Activated CD4-positive, alpha-beta T cell treated with anti-CD3 and anti-CD28 coated beads for 4 hours (primary cell): ENCODE measurements at places on chromosomes 2 and 18.
A peak's percentile ranks its signal among the peaks of the same experiment; 100 is the strongest.

- DNase-seq = no peak
Observed at GRCh38 chr2:48733067-48733503, 22.4 kb downstream of the LHCGR start.

GRCh38 chr2:46901611-46902010 lies 14.0 kb downstream of the MCFD2 start:
- DNase-seq = no peak

DNA sequence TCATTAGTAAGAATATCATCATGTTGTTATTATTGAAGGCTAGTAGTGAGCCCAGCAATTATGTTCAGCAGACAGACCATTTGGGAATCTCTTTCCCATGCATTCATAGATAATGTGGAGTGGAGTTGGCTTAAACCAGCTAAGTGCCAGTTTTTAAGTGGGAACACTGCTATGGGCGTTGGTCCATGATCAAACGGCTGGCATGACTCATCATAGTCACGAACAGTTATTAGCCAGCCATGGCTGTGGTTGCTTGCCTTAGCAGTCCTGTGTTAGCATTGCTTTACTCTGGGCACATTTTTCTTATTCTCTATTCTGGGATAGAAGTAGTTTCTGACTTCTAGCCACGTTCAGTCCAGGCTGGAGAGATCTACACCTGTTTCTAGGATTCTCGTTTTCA lies 17.7 kb downstream of the EIF4E2 start:
- DNase-seq = no peak

GRCh38 chr2:3282056-3282998 lies 95.3 kb downstream of the EIPR1 start:
- DNase-seq = no peak

GRCh38 chr2:196376984-196377877 lies 205.9 kb upstream of the STK17B start:
- no peak for DNase-seq

GRCh38 chr2:143802242-143802641 lies 673.0 kb downstream of the ARHGAP15 start:
- DNase-seq = no peak

GRCh38 chr2:231124838-231125568 lies at the start of gene HTR2B:
TSS of gene HTR2B (minus strand) at chr2:231125042. CDS start at chr2:231123764, 1,278 bp downstream.
- peak; percentile 4 for DNase-seq

DNA sequence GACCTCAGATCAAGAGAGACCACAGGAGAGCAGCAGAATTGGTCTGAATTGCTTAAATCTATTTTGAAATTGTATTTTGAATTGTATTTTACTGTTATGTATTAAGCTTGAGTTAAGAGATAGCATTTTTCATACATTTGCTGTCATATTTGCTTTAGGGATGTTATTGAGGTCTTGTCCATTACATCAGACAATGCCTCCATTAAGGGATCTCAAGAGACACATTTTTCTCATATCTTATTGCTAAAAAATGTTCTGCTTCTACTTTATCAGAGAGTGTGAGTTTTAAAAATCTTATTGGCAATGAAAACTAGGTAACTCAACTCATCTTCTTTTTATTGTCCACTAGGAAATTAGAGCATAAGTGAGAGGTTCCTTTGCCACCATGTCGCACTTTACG lies 66.8 kb upstream of the CTAGE1 start:
- no peak for DNase-seq

DNA sequence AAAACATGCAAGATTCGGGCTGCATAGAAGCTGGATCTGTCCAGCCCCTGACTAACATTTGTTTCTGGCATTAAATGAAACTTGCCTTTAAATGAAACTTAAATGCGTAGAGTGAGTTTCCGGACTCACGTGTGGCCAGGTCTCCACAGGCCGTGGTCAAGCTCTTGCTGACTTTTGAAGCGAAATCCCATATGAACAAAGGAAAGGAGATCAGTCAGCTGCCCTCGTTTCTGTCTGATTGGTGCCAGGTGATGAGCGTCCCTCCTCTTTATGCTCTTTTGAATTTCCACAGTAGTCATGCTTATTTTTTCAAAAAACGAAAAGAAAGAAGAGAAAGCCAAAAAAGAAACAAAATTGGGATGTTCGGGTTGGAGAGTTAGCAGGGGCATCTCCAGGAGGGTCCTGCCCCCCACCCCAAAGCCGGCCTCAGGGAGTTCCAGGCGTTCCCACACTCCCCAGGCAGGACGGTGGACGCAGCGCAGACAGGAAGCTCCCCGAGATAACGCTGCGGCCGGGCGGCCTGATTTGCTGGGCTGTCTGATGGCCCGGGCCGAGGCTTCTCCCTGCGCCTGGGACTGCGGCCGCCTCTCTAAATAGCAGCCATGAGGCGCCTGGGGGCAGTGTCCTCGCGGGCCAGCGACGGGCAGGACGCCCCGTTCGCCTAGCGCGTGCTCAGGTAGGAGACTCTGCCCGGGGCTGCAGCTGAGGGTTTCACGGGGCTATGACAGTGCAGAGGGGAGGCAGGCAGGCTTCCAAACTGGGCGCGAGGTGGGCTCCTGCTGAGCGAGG lies at the start of gene COLEC11:
COLEC11 (plus strand) TSS at position 620 of the 789 bp plus-strand sequence. CDS start 9,229 bp downstream, outside the sequence.
- no peak for DNase-seq

DNA sequence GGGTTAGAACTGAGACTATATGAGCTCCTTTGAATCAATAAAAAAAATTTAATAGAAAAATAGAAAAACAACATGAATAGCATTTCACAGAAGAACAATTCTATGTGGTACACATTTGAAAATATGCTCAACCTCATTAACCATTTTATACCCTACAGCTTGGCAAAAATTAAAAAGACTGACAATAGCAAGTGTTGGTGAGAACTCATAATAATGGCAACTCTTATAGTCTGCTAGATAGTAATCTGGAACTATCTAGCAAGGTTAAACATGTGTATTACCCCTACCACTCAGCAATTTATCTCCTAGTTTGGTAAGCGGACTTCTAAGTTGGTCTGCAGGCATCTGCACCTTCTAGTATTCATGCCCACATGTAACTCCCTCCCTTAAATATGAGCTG lies 67.8 kb downstream of the CYBRD1 start:
- no peak for DNase-seq

- DNase-seq = no peak
Observed at GRCh38 chr2:75053484-75054112, 95.2 kb downstream of the POLE4 start.

GRCh38 chr2:167258712-167259111 lies 370.4 kb downstream of the XIRP2 start:
- DNase-seq = no peak

GRCh38 chr2:45484965-45485364 lies 126.1 kb downstream of the SRBD1 start:
- DNase-seq = no peak

DNA sequence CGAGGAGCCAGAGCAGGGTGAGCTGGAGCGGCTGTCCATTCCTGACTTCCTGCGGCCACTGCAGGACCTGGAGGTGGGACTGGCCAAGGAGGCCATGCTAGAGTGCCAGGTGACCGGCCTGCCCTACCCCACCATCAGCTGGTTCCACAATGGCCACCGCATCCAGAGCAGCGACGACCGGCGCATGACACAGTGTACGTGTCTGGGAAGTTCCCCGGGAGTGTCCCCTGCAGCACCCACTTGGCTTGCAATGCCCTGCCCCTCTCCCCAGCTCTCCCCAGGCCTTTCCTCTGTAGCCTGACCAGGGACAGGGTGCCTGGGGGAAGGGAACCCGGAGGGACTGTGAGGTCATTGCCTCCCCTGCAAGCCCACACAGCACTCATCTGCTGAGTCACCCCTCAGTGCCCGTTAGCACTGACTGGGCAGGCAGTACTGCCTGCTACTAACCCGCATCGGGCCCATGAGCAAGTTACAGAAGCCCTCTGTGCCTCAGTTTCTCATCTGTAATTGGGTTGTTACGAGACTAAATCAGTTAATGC lies 29.4 kb upstream of the GMPPA start:
- no peak for DNase-seq

DNA sequence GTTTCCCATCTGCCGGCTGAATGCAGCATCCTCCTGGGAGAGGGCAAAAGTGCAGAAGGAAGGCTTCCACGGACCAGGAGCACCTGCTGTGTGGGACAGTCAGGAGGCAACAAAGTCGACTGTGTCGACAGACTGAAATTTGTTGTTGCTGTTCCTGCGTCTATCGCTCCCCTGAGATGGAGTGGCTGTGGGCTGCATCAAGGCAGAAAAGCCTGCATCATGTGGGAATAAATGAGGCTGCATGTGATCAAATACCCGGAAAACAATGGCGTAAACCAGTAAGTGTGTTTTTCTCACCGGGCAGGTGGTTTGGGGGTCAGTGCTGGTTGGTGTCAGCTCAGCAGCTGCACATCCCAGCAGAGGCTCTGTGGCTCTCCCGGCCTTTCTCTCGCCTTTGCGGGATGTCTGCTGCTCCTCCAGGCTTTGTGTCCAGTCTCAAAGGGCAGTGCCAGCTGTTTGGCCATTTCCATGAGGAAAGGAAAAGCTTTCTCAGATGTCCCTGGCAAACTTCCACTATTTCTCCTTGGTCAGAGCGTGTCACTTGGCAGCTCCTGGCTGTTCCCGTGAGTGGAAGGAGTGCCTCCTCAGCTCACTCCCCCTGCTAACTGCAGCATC lies 262.4 kb downstream of the NDUFA10 start:
- no peak for DNase-seq

- no peak for DNase-seq
Observed at GRCh38 chr2:55088400-55088799, 38.1 kb upstream of the RTN4 start.

- DNase-seq = no peak
Observed at GRCh38 chr2:3043726-3044125, 333.9 kb downstream of the EIPR1 start.

DNA sequence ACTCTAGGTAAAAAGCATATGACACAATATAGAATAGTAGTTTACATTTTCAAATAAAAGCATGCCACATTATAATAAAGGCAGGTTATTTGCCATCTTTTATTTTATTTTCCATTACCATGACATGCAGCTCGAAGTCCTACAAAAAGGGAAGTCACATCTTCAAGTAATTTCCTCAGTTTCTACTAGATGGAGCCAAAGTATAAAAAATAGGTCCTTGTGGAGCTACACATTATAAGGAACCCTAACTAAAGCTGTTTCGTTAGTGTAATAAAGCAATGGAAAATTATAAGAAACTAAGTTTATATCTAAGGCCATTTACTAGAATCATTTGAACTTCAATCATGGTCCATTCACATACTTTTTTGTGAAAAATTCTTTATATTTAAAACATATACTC lies 674.5 kb downstream of the KCNJ3 start:
- no peak for DNase-seq

GRCh38 chr2:208370881-208371633 lies 35.5 kb upstream of the PTH2R start:
- no peak for DNase-seq

DNA sequence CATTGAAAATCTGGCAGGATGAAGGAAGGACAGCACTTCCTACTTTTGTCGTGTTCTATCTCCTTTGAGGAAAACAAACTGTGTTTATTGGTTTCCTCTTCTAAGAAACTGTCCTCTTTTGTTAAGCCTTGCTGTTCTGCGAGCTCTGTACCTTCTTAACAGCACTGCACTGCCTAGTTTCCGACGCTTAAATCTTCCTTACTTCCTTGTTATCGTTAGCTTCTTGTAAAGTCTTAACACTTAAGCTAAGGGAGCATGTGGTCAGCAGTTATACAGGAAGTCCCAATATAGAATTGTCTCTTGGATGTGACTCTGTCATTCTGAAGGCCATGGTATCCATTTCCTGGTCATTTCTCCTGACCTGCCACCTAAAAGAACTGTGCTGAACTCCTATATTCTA lies 552.8 kb upstream of the NRP2 start:
- no peak for DNase-seq

- no peak for DNase-seq
Observed at GRCh38 chr2:140975237-140975636, 1155.6 kb downstream of the LRP1B start.

- DNase-seq = no peak
Observed at GRCh38 chr18:41075212-41075611, 879.8 kb upstream of the PIK3C3 start.

- no peak for DNase-seq
Observed at GRCh38 chr2:154707994-154708575, 9.6 kb downstream of the KCNJ3 start.

DNA sequence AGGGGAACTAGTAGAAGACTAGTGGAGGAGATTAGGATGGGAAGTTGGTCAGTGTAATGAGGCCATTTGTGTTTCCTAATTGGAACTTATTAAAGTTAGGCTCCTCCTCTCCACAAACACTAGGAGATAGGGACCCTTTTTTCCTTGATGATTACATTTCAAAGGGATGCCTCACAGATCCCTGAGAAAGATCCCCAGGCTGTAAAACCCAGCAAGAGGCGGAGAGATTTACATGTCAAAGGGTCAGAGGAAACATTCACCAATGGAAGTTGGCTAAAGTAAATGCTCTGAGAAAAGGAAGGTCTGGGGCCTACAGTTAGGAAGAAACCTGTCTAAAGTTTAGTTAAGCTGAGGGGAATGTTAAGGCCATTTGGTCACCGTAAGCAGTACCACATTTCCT lies 1.4 kb upstream of the CCDC85A start:
- DNase-seq = no peak

- DNase-seq = no peak
Observed at GRCh38 chr2:161172901-161173540, 12.8 kb downstream of the TANK start.

GRCh38 chr2:118148133-118148532 lies 59.9 kb downstream of the INSIG2 start:
- no peak for DNase-seq

GRCh38 chr2:190387422-190387821 lies 20.7 kb upstream of the MFSD6 start:
- no peak for DNase-seq

GRCh38 chr2:146821836-146822316 lies 1023.0 kb upstream of the ACVR2A start:
- DNase-seq = no peak

DNA sequence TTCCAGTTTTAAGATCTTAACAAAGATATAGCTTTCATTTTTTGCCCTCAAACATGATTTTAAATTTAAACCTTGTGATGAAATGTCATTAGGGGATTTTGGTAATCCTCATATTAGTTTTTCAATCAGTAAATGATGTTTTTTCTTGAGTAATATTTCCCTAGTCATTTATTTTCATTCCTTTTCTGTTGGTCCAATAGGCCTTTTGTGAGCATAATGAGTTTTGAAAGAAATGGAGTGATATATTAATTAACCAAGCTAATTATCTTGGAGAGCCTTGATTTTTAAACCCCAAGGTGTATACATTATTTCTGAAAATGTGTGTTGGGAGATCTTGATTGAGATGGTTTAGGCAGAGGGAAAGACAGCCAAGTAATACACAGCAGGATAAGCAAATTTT lies 46.3 kb downstream of the DCC start:
- DNase-seq = no peak

- no peak for DNase-seq
Observed at GRCh38 chr18:23336101-23336500, 117.0 kb upstream of the RIOK3 start.

- DNase-seq = no peak
Observed at GRCh38 chr18:49985236-49985635, 171.9 kb upstream of the ACAA2 start.

GRCh38 chr18:7537145-7537544 lies 30.0 kb upstream of the PTPRM start:
- no peak for DNase-seq
